Stomach (tissue), 19 donors: ENCODE measurements at places on chromosomes 2 and 18. TPM values are rescaled to one million over a fixed set of nuclear protein-coding genes. Genes with fewer than 3 reads are reported as not detected.

GRCh38 chr2:45786030-45786835 is 134.8 kb downstream of the PRKCE start:
- no peaks in the 10 kb centered on the region for H3K27me3 ChIP-seq
- no peak overlapping the region for H3K27ac ChIP-seq
- H3K4me1 ChIP-seq, result peaks cover 27% of the 10 kb centered on the region
- DNase-seq, result no peak
- H3K4me3 ChIP-seq, result no peak overlapping the region

Gene HOXD4
- total RNA-seq, result 9.6 TPM

Gene EFEMP1
- 26.6 TPM for total RNA-seq

Gene REG3A
- not detected for total RNA-seq

Gene STPG4
- not detected for total RNA-seq

Gene ILKAP
- 20.4 TPM for total RNA-seq

Gene ACMSD
- not detected for total RNA-seq

Gene PRSS56
- total RNA-seq, result not detected

DNA sequence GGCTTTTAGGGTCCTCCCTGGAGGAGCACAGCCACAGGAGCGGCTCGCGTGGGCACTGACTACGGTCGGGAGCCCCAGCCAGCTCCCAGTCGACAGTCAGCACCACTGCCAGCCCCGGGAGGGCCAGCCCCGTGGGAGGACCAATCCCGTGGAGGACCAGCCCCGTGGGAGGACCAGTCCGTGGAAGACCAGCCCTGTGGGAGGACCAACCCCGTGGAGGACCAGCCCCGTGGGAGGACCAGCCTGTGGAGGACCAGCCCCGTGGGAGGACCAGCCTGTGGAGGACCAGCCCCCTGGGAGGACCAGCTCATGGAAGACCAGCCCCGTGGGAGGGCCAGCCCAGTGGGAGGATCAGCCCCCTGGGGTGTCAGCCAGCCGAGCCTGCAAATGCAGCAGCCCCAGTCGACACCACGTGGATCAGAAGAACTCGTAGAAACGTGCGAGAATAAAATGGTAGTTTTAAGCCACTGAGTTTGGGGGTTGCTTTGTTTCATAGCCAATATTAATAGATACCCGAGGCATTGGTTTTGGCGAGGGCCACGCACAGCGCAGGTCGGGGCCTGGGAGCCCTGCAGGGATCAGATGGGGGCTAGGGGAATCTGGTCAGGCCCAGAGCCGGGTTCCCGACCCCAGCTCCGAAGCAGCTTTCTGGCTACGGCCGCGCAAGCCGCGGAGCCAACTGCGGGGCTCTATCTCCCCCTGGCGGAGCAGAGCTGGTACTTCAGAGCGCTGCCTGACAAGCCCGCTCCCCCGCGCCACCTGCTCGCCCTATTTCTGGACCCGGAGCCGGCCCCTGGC is 73.0 kb downstream of the TEX51 start:
- no peaks in the 10 kb centered on the region for H3K36me3 ChIP-seq

DNA sequence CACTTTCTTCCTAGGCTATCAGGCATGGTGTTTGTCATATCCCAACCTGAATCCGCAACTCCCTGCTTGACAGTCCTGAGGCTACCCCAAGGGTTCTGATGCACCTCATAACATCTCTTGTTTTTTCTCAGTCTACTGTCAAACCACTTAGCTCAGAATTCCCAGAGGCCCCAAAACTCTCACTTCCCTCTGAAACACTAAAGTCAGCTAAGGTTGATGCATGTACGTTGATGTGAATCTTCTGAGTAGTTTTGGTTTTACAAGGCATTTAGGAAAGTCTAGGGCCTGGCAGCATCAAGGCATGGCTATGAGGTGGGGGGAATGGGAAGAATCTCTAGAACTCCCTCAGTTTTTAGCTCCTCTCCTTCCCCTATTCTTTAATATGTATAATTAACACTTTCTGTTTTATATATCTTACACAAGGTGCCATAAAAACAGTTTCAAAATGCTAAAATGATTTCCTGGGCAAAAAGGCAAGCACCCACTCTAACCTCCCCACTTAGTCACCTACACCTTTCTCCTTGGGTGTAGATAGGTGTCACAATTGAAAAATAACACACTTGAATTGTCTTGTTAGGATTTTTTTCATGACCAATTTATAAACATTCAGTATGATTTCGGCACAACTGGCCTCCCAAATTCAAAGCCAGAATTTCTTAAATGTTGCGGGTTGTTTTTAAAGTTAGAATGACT is 71.4 kb upstream of the TANK start:
- H3K27me3 ChIP-seq, result no peaks in the 10 kb centered on the region
- DNase-seq, result no peak
- H3K36me3 ChIP-seq, result no peaks in the 10 kb centered on the region
- H3K4me3 ChIP-seq, result no peak overlapping the region

DNA sequence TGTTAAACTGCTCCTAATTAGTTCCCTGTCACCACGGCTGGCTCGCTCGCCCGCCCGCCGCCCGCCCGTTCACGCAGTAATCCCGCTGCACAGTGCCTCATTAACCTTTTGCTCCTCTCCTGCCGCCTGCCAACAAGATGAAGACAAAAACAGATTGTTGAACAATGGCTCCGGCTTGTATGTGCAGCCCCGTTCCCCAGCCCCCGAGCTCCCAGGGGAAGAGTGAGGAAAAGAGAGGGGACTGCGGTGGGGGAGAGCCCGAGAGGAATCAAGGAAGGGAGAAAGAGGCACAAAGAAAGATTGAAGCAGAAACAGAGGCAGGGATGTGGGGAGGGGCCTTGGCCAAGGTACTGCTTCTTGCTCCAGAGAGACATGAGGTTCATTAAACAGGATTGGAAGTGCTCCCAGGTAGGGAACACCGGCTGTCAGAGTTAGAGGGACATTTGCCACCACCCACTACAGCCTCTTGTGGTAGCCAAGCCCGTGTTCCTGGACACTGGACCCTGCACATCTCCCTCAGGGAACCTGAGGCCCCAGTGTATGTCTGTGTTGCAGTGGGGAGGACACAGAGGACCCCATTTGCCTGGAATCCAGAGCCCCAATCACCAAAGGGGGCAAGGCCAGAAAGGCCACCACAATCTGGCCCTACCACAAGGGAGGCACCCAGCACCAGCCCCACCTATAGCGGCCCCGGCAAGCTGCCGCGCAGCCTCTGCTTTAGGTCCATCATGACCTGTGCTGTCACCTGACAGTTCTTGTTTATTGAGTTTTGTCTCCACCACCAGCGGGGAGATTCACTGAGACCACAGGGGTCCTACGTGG is 38.1 kb downstream of the EMX1 start:
- no peaks in the 10 kb centered on the region for H3K4me1 ChIP-seq
- no peak for DNase-seq
- no peak overlapping the region for H3K4me3 ChIP-seq
- H3K36me3 ChIP-seq, result no peaks in the 10 kb centered on the region
- H3K27ac ChIP-seq, result no peak overlapping the region

GRCh38 chr2:118627156-118627555 is 220.3 kb downstream of the EN1 start:
- no peaks in the 10 kb centered on the region for H3K36me3 ChIP-seq
- no peak for DNase-seq
- H3K4me1 ChIP-seq, result no peaks in the 10 kb centered on the region
- H3K27me3 ChIP-seq, result no peaks in the 10 kb centered on the region
- no peak overlapping the region for H3K27ac ChIP-seq
- H3K4me3 ChIP-seq, result no peak overlapping the region

Gene HRH4
- total RNA-seq, result not detected

DNA sequence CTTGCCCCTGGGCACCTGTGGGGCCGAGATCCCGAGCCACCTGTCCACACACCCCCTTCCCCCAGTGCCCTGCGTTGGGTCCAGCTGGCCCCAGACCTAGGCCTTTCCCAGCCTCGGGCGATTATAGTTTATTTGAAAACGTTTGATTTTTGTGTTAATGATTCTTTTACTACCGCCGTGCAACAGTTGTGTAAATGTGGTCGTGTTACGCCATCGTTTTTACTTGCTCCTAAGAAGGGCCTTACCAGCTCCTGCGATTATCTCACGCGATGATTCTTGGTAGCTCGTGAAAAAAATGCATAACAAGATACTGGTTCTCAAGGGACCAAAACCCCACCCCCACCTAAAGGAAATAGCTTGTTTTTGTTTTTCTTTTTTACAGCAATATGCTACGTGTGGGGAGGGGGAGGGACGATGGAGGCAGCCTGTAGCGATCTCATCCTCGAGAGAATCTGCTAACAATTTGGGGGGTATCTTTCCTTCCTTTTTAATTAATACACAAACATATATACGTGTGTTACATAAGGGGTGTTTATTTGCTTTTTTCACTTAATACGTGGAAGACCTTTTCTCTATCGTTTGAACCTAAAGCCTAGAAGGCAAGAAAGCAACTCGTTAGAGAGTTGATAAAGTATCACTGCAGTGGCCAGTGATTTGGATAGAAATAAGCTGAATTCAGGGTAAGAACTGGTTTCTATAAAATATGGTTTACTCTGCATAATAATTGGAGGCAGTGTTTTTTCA is 1.0 kb downstream of the ZDBF2 start:
- peak; percentile 63 for DNase-seq
- H3K27me3 ChIP-seq, result peaks cover 39% of the 10 kb centered on the region
- peaks cover 16% of the 10 kb centered on the region for H3K4me1 ChIP-seq
- peak overlapping the region; percentile 84 for H3K27ac ChIP-seq
- no peaks in the 10 kb centered on the region for H3K36me3 ChIP-seq

DNA sequence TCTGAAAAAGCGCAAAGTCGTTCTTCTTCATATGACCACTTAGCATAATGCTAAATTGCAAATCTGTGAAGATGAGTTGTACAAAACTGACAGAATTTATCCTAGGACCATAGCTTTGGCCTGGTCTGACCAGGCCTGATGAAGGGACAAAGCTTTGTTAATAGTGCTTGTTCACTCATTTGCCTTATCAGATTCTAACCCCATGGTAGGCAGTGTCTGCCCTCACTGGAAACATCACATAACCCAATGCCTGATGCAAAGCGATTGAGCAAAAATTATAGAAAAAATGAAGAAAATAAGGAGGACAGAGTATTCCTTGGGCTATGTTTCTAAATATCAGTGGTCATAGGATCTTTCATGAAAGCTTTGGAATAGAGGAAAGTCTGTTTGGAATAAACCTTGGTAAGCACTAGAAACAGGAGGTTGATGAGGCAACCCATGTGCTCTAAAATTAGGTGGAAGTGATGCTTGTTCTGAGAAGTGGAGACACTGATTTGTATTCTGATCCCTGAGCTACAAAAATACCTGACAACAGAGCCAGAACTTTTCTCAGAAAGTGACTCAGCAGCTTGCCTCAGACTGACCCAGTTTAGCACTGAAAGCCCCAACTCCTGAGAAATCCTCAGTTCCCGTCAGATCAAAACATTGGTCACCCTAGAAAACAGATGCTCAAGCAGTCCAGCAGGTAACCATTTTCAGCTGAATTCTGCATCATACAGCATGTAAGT is 131.4 kb upstream of the MAPRE2 start:
- H3K4me1 ChIP-seq, result no peaks in the 10 kb centered on the region
- DNase-seq, result no peak
- no peaks in the 10 kb centered on the region for H3K36me3 ChIP-seq
- no peak overlapping the region for H3K27ac ChIP-seq

GRCh38 chr2:226800941-226801784 is 1.5 kb upstream of the IRS1 start:
- DNase-seq, result peak; percentile 96
- peak overlapping the region; percentile 85 for H3K4me3 ChIP-seq
- H3K27ac ChIP-seq, result peak overlapping the region; percentile 96
- peaks cover 8% of the 10 kb centered on the region for H3K36me3 ChIP-seq
- H3K4me1 ChIP-seq, result peaks cover 58% of the 10 kb centered on the region
- H3K27me3 ChIP-seq, result no peaks in the 10 kb centered on the region

DNA sequence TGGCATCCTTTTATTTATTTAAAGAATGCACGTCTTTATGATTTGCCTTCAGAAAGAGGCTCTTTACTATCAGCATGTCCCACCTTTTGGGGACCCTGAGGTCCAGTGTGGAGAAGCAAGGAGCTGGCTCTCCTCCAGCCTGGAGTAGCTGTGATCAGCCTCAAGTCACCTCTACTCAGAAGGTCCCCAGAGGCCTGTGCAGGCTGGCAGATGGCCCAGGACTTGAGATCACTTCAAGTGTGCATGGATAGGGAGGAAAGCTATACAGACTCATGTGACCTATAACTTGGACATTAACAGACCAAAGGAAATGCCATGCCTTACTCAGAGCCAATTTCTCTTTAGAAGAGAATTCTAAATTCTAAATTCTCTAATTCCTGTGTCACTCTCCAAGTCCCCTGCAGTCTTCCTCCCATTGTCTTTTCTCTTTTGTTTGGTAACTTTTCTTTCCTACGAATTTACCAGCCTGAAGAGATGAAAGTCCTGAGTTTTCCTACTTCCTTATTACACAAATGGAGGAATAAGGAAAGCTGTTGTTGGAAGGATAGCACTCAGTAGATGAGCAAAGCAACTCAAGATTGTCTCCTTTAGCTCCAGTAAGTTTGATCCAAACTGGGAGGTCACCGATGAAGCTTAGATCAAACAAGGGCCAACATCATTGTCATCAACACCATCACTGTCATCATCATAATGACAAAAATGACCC is 163.9 kb downstream of the GFPT1 start:
- peaks cover 24% of the 10 kb centered on the region for H3K4me1 ChIP-seq
- DNase-seq, result no peak
- no peak overlapping the region for H3K4me3 ChIP-seq
- H3K36me3 ChIP-seq, result no peaks in the 10 kb centered on the region
- H3K27me3 ChIP-seq, result no peaks in the 10 kb centered on the region

Gene NDC80
- total RNA-seq, result 3.0 TPM

DNA sequence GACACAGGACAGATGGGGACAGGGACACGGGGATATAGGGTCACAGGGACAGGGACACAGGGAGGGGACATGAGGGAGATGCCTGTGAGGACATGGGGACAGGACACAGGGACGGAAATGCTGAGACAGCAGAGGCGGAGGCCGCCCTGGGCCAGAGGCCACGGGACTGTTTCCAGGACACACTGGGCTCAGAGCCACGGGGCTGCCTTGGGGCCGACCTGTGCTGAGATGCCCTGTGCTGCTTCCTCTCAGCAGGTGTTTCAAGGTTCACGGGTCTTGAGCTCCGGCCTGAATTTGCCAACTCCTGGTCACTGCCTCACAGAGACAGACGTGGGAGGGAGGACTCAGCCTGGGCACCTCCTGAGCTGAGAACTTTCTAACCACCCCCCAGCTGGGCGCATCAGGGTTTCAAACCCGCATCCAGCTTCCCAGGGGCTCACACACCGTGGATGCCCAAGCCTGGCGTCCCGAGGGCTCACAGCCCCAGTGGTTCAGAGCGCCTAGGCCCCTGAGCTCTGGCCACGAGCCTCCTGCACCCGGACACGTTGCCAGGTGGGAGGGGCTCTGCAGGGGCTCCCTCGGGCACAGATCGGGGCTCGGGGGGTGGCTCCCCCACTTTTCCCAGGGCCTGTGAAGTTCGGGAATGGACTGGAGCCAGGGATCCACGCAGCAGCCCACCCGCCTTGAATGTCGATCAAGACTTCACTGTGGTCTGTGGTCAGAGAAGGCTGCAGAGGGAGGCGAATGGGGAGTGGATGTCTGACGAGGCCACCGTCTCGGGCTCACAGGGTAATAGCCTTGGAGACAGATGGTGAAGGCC is 64.1 kb downstream of the SLC66A2 start:
- H3K4me3 ChIP-seq, result no peak overlapping the region
- H3K4me1 ChIP-seq, result no peaks in the 10 kb centered on the region
- no peak for DNase-seq
- H3K27me3 ChIP-seq, result peaks cover 5% of the 10 kb centered on the region
- H3K27ac ChIP-seq, result no peak overlapping the region
- H3K36me3 ChIP-seq, result no peaks in the 10 kb centered on the region

GRCh38 chr18:7684357-7684756 is 117.2 kb downstream of the PTPRM start:
- no peak for DNase-seq
- H3K27me3 ChIP-seq, result no peaks in the 10 kb centered on the region
- H3K4me1 ChIP-seq, result no peaks in the 10 kb centered on the region
- no peaks in the 10 kb centered on the region for H3K36me3 ChIP-seq
- no peak overlapping the region for H3K4me3 ChIP-seq

Gene CCDC195
- total RNA-seq, result not detected

- H3K27ac ChIP-seq, result no peak overlapping the region
- H3K27me3 ChIP-seq, result peaks cover 19% of the 10 kb centered on the region
Observed at GRCh38 chr2:120702061-120702460, 33.6 kb upstream of the GLI2 start.
